ENCODE measurements at places on chromosomes 5 and 9.

GRCh38 chr5:5179079-5179478 is 38.9 kb downstream of the ADAMTS16 start:
- no peak for DNase-seq

- no peak for DNase-seq
Observed at GRCh38 chr9:117768750-117769395, 64.7 kb downstream of the TLR4 start.

GRCh38 chr9:129885670-129886106 is 50.4 kb downstream of the USP20 start:
- peak; percentile 87 for DNase-seq

GRCh38 chr9:125240649-125240999 is 519 bp downstream of the HSPA5 start:
- DNase-seq: no peak

DNA sequence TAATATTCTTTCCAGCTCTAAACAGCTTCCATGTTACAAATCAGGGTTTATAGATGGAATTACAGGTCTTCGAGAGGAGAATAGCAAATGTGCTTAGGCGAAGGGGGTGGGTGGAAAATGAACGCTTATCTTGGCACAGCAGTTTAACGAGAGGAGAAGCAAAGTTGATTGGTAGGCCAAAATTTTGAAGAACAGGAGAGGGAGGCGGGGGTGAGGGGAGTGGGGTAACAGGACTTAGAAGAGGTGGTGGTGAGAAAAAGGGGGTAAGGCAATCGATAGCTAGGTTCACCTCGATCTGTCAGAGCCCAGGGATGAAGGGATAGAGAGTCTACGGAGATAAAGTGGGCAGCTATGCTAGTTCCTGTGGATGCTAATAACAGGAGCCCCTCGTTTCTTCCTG is 764 bp downstream of the ANKRA2 start:
- peak; percentile 28 for DNase-seq

DNA sequence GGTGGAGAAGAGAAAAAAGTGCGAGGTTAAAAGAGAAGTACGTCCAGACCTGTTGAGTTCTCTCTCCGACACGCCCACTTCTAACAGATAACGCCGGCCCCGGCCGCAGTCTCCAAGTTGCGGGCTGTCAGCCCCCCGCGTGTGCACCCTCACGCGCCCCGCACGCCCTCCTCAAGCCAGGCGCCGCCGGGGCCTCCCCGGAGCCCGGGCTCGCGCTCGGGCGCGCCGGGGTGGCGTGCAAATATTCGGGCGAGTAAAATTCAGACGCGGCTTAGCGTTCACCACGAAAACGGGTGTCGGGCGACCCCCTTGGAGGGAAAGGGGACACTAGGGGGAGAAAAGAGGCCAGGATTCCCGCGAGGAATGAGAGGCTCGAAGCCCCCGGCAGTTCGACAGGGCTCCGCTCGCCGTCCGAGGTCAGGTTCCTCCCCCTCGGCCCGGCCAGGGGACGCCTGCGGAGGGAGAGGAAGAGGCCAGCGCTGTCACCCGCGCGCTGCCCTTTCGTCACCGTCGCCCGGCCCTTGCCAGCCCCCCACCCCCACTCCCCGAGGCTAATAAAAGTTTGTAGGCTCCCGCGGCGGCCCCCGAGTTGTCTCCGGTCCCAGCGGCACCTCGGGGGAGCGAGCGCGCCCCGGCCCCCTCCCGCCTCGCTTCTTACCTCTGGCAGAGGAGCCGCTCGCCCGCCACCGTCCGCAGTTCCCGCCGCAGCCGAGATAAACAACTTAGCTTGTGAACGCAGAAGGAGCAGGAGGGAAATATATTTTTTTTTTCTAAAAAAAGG is 743 bp downstream of the NR3C1 start:
- DNase-seq: peak; percentile 57

DNA sequence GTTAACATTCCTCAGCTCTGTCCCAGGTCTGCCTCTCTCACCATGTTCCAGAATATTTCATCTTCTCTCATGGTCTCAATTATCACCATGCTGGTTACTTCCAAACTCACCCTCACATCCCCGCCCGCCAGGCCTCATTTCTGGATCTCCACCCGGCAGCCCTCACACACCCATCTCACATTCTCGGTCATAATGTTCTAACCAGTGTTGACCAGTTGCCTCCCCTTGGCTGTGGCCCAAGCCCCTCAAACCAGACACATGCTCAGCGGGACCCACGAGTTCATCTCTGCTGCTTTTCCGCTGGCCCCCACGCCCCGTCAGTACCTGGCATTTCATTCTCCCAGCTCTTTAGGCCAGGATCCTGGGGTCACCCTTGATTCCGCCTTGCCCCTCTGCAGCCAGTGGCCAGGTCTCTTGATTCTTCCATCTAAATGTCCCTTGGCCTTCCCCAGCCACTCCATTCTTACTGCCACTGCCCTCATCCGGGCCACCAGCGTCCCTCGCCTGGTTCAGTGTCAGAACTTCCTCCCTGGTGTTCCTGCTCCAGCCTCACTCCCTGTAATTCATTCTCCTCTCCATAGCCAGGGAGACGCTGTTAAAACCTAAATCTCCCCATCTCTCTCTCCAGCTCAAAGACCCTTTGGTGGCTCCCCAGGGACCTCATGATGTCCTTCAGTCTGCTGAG is 141.7 kb downstream of the MVB12B start:
- no peak for DNase-seq

GRCh38 chr5:1436036-1436435 is 9.2 kb downstream of the SLC6A3 start:
- DNase-seq: no peak

- DNase-seq: no peak
Observed at GRCh38 chr5:140630292-140631035, 2.5 kb downstream of the CD14 start.

DNA sequence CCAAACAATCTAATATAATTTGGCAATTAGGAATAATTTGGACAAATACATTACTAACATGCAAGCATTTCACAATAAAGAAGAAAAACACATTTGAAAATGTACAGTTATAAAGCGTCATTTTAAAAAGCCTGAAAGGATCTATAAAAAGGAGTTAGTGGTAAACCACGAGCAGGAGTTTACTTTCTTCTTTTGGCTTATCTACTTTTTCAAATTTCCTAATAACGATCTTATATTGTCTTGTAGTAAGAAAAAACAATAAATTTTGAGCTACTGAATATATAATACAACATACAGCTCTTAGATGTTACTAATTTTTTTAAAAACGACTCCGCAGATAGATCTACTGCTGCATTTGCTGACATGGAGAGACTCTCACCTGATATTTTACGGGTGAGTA is 79.9 kb downstream of the SMIM23 start:
- no peak for DNase-seq

DNA sequence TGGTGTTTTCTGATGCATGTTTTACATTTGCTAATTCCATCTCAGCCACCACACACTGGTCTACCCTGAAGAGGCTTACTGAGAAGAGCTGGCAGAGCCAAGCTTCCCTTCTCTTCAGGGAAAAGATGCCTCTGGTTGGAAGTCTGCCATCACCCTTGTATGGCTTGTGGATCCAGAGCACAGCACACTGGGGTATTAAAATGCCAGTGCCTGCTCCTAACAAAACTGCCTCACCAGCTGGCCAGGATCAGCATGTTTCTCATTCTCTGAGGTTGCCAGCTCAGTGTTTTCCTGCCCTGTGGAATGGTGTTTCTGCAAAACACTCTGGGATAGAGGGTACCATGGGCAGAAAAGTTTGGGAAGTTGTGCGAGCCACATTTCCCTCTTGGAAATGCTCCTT is 31.6 kb upstream of the ZNF618 start:
- no peak for DNase-seq

DNA sequence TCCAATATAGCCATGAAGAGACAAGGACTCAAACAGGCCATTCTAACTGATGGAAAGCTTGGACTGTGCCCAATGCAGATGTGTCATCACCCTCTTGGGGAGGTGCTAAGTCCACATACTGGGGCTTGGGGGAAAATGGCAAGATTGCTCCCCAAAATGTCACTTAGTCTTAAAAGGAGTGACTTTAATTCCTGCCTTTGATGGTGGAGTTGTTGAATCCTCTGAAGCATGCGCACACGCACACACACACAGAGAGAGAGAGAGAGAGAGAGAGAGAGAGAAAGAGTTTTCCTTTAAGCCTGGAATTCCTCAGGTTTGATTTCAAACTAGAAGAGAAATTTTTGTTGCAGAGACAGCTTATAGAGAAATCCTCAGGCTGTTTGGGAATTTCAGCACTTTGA is 161.9 kb upstream of the GAS1 start:
- DNase-seq: no peak

GRCh38 chr9:123743737-123744136 is 186.2 kb downstream of the DENND1A start:
- DNase-seq: no peak

DNA sequence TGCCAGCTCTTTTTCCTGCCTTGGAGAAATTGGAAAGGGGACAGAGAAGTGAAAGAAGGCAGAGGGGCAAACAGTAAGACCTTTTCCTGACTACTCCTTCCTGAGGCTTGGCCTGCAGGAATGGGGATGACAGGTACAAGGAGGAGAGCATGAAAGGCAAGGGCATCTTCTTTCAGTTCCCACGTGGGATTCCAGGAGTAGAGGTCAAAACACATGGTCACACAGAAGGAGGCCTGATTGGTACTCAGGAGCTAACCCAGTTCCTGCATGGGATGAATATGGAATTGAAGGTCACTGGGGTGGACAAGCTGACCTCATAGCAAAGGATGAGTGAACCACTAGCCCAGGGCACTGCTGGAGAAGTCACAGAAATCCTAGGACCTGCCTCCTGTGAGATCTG is 112.5 kb upstream of the ZNF366 start:
- DNase-seq: no peak

DNA sequence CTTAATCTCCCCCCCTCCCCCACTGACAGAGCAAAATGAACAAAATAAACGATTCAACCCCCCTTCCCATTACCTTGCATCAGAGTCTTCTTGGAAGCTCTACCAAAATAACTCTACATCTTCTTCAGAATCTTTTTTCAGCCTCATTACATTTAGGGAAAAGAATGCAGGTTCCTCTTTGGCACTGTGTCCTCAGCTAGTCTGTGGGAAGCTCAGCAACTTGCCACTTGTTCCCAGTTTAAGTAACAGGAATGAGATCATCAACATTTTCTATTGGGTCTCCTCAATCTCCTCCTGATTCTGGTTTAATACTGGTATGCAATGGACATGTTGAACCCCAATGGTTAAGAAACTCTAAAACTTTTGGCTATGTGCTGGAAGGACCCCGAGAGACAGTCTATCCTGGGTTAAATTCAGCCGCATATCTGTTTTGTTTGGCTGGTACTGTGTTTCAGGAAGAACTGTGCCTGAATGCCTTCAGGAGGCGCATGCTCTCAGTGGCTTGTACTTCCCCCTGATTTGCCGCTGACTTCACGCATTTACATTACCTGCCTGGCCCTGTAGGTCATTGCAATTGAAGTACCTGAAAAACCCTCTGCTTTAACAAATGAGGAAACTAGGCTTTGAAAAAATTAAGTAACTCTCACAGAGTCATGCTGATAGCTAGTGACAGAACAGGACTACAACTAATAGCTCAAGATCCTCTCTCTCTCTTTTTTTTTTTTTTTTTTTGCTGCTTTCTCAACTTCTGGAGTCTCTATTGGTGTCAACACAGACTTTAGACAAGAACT is 78.1 kb upstream of the HMHB1 start:
- no peak for DNase-seq

GRCh38 chr9:8857068-8857925 is 1057.7 kb upstream of the DMAC1 start:
- no peak for DNase-seq

GRCh38 chr5:173660481-173661280 is 44.2 kb upstream of the BOD1 start:
- DNase-seq: no peak

DNA sequence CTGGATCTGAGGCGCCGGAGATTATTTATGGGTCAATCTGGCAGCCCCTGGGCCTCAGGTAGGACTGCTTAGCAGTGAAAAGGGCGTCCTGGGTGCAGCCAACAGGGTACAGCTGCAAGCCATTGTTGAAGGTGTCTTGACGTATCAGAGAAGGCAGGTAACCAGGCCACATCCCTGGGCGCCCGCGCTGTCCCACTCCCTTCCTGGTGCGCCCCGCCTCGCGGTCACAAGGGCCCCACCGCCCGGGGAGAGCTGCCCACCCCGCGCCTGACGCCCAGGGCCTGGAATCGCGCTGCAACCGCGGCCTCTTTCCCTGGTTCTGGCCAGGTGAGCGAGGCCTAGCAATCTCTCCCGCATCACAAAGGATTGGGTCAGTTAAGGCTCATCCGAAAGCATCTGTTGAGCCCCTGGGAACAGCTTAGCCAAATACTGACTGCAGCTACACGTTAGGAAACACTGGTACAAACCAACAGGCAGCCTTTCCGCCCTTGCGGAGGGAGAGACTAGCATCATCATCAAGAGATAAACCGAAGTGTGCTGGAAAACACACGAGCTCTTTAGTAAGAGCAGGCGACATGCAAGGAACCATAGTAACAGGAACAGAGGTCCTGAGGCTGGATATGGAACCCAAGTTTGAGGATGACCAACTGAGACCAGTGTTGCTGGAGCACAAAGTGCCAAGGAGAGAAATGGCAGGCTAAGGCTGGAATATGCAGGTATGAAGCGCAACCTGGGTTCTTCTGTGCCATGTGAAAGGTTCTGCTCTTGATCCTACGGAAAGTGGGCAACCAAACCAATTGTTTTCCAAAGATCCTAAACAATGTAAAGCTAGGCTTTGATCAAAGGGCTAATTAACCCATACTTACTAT is 3.6 kb downstream of the RPS23 start:
- no peak for DNase-seq

GRCh38 chr9:135155396-135155795 is 67.9 kb downstream of the OLFM1 start:
- DNase-seq: no peak

- no peak for DNase-seq
Observed at GRCh38 chr5:140408750-140409241, 7.2 kb downstream of the ANKHD1 start.

- no peak for DNase-seq
Observed at GRCh38 chr9:127067603-127068220, 54.7 kb downstream of the ANGPTL2 start.

DNA sequence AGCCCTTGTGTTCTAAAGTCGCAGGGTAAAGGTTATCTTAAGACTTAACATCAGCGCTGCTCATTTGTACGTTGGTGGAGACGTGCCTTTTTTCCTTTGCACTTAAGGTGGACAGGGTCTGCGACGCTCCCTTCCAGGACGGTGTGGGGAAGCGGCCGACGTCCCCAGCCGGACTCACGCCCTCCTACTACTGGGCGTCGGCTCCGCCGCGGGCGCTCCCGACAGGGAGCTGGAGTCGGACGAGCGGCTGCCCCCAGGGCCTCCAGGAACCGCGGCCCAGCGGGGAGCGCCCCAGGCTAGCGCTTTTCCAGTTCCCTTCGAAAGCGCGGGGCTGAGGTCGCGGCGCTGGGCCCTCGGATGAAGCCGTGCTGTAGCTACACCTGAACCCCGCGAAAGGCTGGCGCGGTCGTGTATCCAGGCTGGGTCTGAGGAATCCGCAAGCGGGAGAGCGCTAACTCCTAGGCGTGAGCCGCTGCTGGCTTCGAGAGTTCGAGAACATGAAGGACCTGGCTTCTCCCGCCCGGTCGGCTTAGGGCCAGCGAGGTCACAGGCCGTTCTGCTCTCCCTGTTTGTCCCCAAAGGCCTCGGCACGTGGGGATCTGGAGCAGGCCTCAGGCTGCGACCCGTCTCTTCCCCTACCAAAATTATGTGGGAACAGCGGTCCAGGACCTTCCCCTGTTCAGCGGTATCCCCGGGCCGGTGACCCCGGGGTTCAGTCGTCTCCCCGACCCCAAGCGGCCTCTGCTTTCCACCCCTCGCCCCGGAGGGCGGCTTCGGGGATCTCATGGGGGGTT is 3.8 kb upstream of the DMRT3 start:
- no peak for DNase-seq
